ENCODE measurements at places on chromosomes 5 and 9. TPM values are rescaled to one million over a fixed set of nuclear protein-coding genes. Genes with fewer than 3 reads are reported as not detected.

Gene SPINK6
- total RNA-seq, result not detected

DNA sequence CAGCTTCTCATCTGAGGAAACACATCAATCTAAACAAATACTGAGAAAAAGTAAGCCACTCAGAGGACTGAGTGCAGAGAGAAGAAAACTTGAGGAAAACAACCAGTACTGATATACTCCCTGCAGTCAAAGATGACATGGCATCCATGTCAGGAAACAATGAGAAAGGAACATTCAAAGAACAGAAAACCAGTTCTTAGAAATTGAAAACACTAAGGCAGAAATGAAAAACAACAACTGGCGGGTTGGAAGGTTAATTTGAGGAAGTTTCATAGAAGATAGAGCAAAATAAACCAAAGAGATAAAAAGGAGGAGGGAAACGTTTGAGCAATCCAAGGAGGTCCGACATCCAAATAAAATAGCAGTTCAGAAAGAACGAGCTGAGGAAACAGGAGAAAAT lies 475.2 kb downstream of the HINT1 start:
- no peaks in the 10 kb centered on the region for H3K4me1 ChIP-seq
- no peak overlapping the region for H3K4me3 ChIP-seq
- no peak for DNase-seq

GRCh38 chr9:116074658-116075057 lies 78.9 kb upstream of the PAPPA start:
- no peak for DNase-seq
- no peak overlapping the region for H3K27ac ChIP-seq
- no peaks in the 10 kb centered on the region for H3K36me3 ChIP-seq

GRCh38 chr5:144487761-144488160 lies 317.1 kb downstream of the KCTD16 start:
- H3K4me3 ChIP-seq, result peak overlapping the region; percentile 9
- H3K36me3 ChIP-seq, result no peaks in the 10 kb centered on the region
- H3K27ac ChIP-seq, result no peak overlapping the region
- peak; percentile 56 for DNase-seq
- no peaks in the 10 kb centered on the region for H3K27me3 ChIP-seq

- no peaks in the 10 kb centered on the region for H3K27me3 ChIP-seq
- DNase-seq, result peak; percentile 56
- peaks cover 28% of the 10 kb centered on the region for H3K4me1 ChIP-seq
- peak overlapping the region; percentile 99 for H3K4me3 ChIP-seq
- H3K36me3 ChIP-seq, result peaks cover 17% of the 10 kb centered on the region
These were observed 987 bp downstream of the RAB24 start for GRCh38 chr5:177302354-177303110.

All from GM23338 (cell line).